ENCODE measurements at places on chromosomes 16 and 17.

GRCh38 chr17:73749337-73749823 lies 105.1 kb upstream of the SDK2 start:
- DNase-seq = no peak

- no peak for DNase-seq
Measured at GRCh38 chr17:18917506-18918032, 34.4 kb upstream of the SLC5A10 start.

DNA sequence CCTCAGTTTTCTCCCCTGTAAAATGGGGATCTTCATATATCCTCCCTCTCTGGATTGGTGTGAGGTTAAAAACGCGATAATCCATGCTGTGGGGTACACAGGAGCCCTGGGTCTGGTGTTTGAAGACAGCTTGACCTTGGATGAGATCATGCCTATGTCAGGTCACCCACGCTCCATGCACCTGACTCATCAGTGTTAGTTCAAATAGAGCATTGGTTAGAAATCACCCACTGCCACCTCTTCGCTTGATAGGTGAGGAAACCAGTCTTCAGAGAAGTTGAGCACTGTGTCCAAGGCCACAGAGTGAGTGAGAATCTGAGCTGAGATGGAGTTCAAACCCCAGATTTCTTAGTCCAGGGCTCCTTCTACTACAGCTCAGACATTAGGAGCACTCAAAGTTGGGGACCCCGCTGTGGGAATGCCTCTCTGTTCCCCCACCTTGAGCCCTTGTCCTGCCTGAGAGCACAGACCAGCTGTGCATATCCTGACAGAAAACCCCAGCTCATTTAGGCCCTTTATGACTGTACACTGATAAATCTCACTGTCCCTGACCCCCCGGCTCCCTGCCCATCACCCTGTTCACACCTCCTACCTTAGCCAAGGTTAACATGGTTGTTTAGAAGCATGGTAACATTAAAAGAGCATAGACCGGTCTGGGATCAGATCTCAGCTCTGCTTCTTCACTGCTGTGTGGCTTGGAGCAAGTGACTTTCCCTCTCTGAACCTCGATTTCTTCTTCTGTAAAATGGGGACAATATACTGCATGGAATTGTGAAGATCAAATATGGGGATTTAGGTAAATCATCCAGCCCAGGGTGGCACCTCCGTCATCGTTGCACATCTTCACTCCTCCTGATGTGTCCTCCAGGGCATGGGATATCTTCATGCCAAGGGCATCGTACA lies 22.4 kb upstream of the LGALS9 start:
- DNase-seq = no peak

DNA sequence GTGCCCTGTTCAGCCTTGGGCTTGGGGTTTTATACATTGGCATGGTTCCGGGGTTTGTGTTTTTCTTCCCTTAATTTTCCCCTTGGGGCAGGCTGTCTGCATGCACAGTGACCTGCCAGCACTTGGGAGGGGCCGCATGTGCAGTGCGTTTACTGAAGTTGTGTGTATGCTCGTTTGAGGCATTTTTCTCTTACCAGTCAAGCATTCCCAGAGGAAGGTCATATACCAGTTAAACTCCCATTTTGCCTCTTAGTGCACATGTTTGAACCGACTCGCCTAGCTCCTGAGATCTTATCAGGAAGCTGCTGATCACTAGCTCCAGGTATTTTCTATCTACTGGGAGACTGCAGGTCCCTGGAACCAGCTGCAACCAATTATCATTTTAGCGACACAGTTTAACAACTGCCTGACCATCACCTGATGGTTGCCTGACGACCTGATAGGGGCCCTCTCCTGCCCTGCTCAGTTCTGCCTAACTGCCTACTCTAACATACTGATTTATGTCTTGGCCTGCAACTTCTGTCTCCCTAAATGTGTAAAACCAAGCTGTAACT lies 51.4 kb downstream of the MFSD11 start:
- no peak for DNase-seq

DNA sequence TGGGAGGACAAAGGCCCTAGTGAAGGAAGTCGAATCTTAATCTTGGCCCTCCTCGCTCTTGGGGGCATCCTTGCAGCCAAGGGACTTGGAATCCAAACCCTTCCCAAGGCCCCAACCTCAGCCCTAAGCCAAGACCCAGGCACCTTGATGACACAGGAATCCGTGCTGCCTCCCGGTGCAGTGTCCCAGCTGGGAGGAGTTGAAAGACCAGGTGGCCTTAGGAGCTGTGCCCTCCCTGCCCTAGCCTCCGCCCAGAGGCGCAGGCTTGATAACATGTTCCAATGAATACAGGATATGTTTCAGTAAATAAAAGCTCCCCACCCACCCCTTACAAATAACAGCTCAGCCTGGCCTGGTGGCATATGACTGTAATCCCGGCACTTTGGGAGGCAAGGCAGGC lies at the start of gene CHST5:
CHST5 (minus strand) TSS at position 208 of the 400 bp plus-strand sequence. CDS start 5,724 bp downstream, outside the sequence.
- DNase-seq = no peak

- DNase-seq = no peak
Measured at GRCh38 chr17:80289616-80290015, 29.0 kb downstream of the RNF213 start.

- DNase-seq = peak; percentile 23
Measured at GRCh38 chr17:38982858-38983746, 15.9 kb upstream of the FBXO47 start.

DNA sequence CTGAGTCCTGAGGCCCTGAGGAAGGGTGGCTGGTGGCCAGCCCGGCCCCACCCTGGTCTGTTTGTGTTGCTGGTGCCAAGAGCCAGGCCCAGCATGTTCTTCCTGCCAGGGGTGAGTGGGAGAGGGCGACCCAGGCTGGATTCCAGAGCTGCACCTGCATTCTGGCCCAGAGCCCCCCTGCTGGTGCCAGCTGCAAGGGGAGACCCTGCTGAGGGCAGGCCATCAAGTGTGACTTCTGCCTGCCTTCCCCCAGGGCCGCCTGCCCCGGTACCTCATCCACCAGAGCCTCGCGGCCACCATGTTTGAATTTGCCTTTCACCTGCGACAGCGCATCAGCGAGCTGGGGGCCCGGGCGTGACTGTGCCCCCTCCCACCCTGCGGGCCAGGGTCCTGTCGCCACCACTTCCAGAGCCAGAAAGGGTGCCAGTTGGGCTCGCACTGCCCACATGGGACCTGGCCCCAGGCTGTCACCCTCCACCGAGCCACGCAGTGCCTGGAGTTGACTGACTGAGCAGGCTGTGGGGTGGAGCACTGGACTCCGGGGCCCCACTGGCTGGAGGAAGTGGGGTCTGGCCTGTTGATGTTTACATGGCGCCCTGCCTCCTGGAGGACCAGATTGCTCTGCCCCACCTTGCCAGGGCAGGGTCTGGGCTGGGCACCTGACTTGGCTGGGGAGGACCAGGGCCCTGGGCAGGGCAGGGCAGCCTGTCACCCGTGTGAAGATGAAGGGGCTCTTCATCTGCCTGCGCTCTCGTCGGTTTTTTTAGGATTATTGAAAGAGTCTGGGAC lies 2.4 kb upstream of the TCAP start:
- DNase-seq = no peak

- no peak for DNase-seq
Measured at GRCh38 chr16:48536614-48537200, 73.3 kb downstream of the N4BP1 start.

- no peak for DNase-seq
Measured at GRCh38 chr16:51696376-51696775, 545.3 kb upstream of the SALL1 start.

- no peak for DNase-seq
Measured at GRCh38 chr17:82802075-82802780, 37.6 kb downstream of the ZNF750 start.

GRCh38 chr16:64278196-64278595 lies 843.7 kb downstream of the CDH11 start:
- no peak for DNase-seq

DNA sequence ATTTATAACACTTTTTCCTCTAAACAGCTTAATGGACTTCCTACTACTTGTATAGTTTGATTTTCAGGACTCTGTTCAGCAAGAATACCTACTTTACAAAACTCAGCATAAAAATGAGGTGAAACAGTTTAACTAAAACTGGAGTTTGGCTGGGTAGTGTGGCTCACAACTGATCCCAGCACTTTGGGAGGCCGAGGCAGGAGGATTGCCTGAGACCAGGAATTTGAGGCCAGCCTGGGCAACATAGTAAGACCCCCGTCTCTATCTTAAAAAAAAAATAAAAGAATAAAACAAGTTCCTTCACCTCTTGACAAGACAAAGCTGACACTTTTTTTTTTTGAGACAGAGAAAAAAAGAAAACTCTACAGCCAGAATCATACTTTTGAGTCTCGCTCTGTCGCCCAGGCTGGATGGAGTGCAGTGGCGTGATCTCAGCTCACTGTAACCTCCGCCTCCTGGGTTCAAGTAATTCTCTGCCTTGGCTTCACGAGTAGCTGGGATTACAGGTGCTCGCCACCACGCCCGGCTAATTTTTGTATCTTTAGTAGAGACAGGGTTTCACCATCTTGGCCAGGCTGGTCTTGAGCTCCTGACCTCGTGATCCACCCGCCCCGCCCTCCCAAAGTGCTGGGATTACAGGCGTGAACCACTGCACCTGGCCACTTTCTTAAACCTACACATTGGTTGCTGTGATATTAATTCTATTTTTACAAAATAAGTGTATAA lies 2.6 kb downstream of the PDF start:
- no peak for DNase-seq

- no peak for DNase-seq
Measured at GRCh38 chr16:82728901-82729300, 102.1 kb downstream of the CDH13 start.

GRCh38 chr16:67025210-67025550 lies 3.8 kb upstream of the CBFB start:
- DNase-seq = no peak

DNA sequence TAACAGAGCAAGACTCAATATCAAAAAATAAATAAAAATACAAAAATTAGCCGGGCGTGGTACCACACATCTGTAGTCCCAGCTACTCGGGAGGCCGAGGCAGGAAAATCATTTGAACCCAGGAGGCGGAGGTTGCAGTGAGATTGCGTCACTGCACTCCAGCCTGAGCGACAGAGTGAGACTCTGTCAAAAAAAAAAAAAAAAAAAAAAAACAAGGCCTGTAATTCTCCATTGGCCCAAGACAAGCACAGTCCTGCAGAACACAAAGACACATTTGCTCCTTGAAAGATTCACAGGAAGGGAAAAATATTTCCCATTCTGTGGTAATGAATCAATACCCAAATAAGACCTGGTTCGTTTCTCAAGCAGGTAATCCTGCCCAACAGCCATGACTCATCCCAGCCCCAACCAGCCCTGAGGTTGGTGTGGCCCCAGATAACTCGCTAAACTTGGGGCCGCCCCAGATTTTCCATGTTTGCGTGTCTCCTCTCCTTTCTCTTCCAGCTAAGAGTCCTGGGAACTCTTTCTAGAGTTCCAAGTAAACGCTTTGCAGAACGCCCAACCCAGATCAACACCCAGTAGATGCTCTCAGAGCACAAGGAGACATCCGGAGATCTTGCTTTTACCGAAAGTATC lies 40.3 kb upstream of the SNN start:
- no peak for DNase-seq

Data from GM18507 (cell line).